Aorta (tissue), 5 donors: ENCODE measurements at places on chromosomes 7 and 10. TPM values are rescaled to one million over a fixed set of nuclear protein-coding genes. Genes with fewer than 3 reads are reported as not detected.

Gene SH2B2
- 5.5 TPM for total RNA-seq

DNA sequence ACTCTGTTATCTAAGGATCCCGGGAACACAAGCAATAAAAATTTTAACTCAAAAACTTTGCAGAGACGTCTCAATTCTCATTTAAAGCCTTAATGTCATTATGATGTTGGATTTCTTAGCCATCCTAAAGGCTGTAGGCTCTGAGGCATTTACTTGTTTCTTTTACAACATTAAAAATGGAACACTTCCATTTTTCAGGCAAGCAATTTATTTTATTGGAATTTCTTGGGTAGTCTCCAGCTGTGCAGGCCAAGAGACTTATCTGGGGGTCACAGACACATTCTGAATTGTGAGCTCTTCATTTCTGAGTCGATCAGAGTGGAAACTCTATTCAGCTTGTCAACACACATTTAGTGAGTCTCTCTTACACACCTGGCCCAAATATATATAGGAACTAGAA is 48.0 kb upstream of the KIF5B start:
- no peak for DNase-seq

- no peak for DNase-seq
These were observed 65.8 kb downstream of the PIP4K2A start for GRCh38 chr10:22648547-22648961.

GRCh38 chr7:39949971-39950472 is at the start of gene CDK13:
Gene CDK13, plus strand, starts transcription at chr7:39950256. Its CDS starts 386 bp downstream, at chr7:39950642.
- peak; percentile 90 for DNase-seq
